ENCODE measurements at places on chromosomes 11 and 22.

DNA sequence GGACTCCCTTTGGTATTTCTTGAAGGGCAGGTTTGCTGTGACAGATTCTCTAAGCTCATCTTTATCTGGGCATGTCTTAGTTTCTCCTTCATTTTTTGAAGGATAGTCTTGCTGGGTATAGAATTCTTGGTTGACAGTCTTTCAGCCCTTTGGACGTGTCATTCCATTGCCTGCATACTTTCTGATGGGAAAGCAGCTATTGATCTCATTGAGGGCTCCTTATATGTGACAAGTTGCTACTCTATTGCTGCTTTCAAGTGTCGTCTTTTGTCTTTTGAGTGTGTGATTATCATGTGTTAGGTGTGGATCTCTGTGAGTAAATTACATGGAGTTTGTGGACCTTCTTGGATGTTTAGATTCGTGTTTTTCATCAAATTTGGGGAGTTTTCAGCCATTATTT is 21.9 kb downstream of the IGHMBP2 start:
- DNase-seq: no peak

GRCh38 chr11:43927925-43928707 is 14.3 kb upstream of the C11orf96 start:
- no peak for DNase-seq

DNA sequence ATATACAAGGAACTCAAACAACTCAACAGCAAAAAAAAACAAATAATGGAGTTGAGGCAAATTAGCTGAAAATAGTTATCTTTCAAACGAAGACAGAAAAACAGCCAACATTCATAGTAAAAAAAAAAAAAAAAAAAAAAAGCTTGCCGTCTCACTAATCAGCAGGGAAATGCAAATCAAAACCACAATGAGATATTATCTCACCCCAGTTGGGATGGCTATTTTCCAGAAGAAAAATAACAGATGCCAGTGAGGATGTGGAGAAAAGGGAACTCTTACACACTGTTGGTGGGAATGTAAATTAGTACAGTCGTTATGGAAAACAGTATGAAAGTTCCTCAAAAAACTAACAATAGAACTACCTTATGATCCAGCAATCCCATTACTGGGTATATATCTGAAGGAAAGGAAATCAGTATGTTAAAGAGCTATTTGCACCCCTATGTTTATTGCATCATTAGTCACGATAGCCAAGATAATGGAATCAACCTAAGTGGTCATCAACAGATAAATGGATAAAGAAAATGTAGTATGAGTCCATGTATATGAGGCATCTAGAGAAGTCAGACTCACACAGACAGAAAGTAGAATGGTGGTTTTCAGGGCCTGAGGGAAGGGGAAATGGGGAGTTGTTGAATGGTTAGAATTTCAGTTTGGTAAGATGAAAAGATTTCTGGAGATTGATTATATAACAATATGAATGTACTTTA is 56.0 kb downstream of the USP35 start:
- no peak for DNase-seq

DNA sequence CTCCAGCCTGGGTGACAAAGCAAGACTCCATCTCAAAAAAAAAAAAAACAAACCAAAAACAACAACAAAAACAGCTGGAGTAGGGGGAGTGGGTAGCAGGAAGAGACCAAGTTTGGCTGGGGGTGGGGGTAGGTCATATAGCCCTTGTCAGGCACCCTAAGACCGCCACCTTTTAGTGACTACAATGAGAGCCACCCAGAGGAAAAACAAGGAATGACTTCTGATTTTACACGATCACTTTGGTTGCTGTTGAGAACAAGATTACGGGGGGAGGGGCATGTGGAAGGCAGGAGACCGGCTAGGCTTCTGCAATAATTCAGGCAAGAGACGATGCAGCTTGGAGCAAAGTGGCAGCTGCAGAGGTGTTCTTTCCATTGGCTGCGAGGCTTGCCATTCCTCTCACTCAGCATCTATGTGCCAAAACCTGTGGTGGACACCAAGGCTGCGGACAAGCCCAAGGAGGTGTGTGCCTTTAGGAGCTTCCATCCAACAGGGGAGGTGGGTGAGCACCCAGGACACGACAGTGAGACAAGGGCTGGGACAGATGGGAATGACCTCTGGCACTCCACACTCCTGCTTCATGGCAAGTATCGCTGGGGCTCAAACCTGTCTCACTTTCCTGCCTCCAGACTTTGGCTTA is 1.7 kb downstream of the RPS19BP1 start:
- peak; percentile 51 for DNase-seq

DNA sequence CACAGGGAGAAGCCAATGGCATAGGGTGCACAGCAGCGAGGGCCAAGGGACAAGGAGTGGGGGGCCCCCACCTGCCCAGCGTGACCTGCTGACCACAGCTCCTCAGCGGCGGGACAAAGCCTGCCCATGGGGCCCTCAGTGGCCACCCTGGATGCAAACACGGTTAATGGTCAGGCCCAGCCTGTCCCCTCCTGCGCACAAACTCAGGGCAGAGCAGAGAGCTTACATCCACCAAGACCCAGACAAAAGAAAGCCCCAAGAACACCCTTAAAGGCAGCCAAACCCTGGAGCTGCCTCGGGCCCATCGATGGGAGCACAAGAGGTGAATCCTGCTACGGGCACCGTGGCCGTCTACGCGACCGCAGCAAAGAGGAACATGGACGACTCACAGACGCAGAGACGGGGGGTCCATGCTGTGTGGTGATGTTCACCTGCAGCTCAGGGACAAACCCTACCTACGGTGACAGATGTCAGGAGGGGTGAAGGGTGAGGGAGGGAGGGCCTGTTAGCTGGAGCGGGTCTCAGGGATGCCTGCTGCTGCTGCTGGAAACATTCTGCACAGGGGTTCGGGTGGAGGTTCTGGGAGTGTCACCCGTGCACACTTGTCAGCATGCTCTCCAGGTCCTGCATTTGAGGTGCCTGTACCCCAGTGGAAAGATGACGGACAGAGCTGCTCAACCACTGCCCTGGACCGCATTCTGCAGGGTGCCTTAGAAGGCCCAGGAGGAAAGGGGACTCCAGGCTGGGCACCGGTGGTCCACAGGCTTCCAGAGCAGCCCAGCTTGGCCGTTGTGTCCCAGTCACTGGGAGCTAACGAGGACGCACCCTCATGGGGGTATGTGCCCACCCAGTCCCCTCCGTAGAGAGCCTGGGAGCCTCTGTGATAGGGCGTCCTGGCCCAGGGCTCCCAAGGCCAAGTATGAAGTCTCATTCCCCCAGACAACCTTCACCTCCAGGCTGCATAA is 11.6 kb downstream of the ASCL2 start:
- DNase-seq: no peak

DNA sequence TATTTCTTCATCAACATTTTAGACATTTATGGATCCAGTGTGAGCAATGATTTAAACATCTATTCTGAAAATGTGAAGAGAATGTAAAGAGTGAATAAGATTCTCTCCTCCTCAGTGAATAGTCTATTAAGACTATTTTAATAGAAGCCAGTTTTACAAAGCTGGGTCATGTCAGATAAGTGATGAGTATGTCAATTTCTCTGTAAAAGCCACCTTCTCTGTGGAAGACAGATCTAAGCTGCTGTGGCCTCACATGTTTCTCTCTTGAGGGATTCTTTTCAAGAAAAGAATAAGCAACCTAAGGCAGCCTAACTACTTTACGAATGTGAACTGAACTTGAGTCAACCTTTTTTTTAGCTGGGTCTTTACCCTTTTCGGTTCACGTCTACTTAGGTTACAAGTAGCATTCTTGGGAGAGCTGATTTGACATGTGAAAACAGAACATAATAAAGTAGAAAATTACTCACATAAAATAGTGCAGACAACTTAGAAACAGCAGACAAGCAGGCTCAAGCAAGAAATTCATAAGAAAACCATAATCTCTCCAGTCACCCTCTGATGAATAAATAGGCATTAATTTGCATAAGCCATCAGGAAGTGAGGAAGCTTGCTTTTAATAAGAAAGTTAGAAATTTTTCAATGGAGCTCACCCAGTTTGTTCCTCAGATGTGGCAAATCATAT is 9.9 kb downstream of the CTSC start:
- DNase-seq: no peak

- no peak for DNase-seq
Measured at GRCh38 chr11:63445720-63446119, 45.2 kb downstream of the PLAAT5 start.

GRCh38 chr11:130449996-130450769 is 1.7 kb downstream of the ADAMTS15 start:
- no peak for DNase-seq

GRCh38 chr11:17405232-17406005 is 17.0 kb upstream of the KCNJ11 start:
- DNase-seq: peak; percentile 82

DNA sequence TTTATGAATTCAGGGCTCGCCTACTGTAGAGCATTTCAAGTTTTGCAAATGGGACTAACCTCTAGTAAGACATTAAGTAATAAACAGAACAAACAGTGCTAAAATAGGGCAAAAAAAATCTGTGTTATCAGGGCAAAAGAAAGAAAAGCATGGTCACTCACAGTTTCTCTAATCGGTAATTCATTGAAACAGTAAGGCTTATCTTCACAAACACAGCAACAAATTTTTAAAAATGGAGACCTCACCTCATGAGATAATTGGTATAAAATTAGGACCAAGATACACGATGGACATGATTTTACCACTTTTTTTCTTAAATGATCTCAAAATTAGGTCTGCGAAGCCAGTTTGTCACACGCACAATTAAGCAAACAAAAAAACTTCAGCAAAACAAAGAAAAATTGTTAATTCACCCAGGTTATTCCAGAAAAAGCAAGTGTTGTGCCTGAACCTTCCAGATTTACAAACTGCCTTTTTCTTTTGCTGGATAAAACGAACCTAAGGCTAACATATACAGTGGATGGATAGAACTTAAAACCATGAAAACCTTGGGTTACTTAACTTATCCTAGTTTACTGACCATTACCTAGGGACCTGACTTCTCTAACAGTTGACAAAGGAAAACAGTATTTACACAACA is 1.4 kb downstream of the TMEM123 start:
- peak; percentile 24 for DNase-seq

DNA sequence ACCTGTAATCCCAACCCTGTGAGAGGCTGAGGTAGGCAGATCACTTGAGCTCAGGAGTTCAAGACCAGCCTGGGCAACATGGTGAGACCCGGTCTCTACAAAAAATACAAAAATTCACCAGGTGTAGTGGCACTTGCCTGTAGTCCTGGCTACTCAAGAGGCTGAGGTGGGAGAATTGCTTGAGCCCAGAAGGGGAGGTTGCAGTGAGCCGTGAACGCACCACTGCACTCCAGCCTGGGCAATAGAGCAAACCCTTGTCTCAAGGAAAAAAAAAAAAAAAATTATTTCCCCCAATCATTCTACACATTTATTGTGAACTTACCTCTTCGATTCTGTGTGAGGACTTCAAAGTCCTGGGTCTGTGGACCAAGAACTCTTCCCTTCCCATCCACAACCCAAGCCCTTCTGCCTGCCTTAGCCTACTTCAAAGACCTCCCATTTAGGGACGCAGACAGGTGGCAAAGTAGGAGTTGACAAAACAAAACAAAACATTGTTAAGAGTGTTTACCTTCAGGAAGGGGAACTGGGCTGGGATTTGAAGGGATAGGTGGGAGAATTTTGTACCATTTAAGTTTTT is 3.8 kb upstream of the WEE1 start:
- DNase-seq: peak; percentile 19

- DNase-seq: peak; percentile 47
Measured at GRCh38 chr11:61004761-61005181, 33.3 kb downstream of the CD6 start.

DNA sequence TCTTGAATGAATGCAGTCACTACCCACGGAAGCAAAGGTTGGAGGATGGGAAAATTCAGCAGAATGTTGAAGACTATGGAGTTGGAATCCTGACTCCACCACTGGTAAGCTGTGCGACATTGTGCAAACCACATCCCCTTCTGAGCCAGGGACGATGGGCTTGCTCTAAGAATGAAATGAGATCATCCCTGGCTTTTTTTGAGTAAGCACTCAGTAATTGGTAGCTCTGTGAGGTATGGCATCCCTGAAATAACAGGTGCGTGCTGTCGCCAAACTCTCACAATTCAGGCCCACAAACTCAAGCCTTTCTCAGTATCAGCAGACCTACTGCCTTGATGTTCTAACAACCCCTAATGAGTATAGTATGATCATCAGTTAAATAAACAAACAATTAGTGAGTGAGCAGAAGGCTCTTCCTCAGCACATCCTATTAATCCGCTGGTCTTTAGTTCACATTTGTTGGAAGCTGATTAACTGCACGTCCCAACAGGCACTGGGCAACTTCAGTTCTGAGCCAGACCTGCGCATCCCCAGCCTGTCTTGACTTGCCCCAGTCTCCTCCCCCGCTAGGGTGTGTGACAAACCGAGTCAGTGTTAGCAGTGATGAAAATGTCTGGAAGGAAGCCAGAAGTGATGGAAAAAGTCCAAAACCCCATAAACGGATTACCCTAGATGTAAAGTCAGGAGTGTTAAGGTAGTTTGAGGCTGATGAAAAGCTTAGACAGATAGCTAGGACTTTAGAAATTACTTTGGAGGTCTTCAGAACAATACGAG is 235.5 kb downstream of the GRIK4 start:
- peak; percentile 89 for DNase-seq

DNA sequence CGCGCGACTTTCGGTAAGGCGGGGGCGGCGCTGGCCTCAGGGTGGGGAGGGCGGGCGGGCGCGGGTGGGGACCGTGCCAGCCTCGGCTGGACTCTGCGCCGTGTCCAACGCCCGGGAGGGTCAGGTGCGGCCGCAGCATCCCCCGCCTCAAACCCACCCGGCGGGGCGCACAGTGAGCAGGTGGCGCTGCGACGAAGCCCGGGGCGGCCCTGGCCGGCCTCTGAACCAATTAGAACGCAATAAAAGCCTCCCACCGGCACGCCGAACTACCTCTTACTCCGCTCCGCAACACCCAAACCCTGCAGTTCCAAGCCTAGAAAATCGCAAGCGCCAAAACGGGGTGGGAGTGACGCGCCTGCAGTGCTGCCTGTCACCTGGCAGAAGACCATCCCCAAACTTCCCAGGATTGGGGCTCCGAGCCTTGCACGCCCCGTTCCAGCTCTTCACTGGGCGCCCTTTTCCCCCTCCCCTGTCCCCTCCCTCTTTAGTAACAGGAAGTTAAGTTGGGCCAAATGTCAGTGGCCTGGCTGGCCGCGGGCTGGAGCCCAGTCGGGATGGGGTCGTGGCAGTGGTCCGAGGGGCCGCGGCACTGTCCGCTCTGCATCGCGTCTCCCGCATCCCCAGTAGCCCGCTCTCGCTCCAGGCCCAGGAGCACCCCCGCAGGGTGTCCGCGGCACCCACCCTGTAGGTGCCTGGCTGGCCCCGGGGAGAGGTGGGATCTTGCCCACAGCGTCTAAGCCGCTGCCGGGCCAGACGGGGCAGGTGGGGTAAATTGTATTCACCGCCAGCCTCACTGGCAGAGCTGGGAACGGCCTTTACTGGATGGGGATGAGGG is 541 bp downstream of the MICAL2 start:
- peak; percentile 85 for DNase-seq
